Peyer's patch (tissue), 4 donors: ENCODE measurements at places on chromosomes 6 and 20. TPM values are rescaled to one million over a fixed set of nuclear protein-coding genes. Genes with fewer than 3 reads are reported as not detected.

GRCh38 chr6:73062837-73063236 lies 162.5 kb downstream of the KHDC1L start:
- DNase-seq, result no peak

- no peak for DNase-seq
Observed at GRCh38 chr6:52115891-52116604, 28.6 kb upstream of the PKHD1 start.

DNA sequence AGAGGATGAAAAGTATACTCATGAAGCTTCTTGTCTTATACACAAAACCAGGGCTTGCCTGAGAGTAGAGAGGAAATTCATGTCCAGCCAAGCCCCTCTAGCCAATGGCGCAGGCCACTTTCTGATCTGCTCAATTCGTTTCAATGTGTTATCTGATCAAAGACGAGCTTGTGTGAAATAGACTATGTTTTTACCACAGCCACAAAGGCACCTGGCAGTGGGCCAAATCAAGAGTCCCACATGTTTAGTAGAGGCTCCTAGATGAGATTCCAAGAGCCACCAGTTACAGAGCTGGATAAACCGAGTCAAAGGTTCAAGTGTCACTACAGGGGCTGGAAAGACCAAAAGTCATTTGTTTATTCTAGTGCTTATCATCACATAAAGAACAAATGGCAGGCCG lies 34.9 kb downstream of the GPLD1 start:
- no peak for DNase-seq

DNA sequence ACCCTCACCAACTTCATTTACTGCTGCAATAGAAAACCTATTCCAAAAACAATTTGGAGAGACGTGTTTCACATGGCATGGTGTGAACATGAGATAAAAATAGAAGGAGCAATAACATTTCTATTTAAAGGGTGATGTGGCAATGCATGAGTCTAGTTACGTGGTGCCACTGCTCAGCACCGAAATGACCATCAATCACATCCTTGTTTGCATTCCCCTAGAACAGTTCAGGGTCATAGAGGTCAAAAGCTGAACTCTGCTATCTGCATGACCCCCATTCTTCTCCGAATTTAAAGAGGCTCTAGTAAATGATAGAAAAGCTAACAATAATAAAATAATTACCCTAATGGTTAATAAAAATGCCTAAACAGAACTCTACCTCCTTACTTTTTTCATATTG lies 29.5 kb downstream of the ROS1 start:
- DNase-seq, result no peak

GRCh38 chr20:63219866-63220521 lies 4.1 kb upstream of the YTHDF1 start:
- no peak for DNase-seq

DNA sequence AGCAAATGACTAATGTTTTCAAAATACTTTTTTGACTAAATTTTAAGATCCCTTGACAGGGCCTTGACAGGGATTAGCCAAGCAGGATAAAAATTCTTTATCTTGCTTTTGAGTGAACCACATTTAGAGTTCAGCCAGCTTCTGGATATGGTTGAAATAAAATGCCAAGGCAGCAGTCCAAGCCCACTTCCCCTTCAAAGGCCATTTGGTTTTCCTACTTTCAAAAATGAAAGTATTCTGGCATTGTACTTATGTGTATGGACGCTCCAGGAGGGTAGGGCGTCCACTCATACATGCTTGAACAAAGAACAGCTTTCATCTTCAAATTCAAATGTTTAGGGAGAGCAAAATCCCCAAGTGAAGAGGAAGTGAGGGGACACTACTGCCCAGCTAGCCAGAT lies 82.3 kb upstream of the BCLAF1 start:
- no peak for DNase-seq

DNA sequence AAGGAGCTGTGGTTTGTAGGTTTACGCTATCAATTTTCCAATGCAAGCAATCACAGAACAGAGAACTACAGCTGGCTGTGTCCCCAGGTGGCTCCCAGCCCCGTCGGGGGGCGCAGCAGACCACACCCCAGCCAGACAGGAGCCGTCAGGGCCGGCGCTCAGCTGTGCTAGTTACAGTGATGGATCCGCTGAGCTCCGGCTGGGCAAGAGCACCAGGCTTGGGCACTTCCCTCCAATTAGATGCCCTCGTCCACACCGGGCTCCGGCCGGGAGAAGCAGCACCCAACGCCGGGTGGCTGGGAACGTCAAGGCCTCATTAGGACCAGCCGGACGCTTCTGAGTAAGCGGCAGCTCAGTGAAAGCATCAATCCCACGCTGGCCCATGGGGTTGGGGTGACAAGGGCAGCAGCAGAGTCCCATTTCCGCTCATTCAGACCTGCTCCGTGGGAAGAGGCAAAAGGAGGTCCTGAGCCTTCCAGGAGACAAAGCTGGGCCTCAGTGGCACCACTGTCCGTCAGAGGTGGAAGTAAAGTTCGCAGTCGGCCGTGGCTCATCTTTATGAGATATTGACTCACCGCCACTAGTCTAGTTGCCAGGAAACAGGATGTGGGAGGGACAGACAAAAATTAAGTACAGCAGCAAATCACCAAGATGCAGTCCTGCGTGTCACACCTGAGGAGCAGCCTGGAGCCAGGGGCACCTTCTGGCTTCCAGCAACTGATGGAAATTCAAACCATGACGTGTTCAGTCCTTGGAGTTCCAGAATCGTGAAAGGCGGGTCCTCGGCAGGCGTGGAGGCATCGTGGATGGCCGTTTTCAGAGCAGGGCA lies 164.1 kb downstream of the TAF4 start:
- no peak for DNase-seq

- DNase-seq, result no peak
Observed at GRCh38 chr20:16694161-16694560, 35.7 kb upstream of the SNRPB2 start.

- no peak for DNase-seq
Observed at GRCh38 chr20:8602389-8603116, 466.3 kb upstream of the PLCB4 start.

- peak; percentile 57 for DNase-seq
Observed at GRCh38 chr6:87078983-87079616, 15.8 kb downstream of the CGA start.

The NRN1 gene
- 2.8 TPM for total RNA-seq

The HCRTR2 gene
- not detected for total RNA-seq

The ARID1B gene
- 174 TPM for total RNA-seq

The GFOD1 gene
- total RNA-seq, result 15.1 TPM

The THBD gene
- 7.9 TPM for total RNA-seq

The AAR2 gene
- 30.0 TPM for total RNA-seq

The MAS1L gene
- total RNA-seq, result not detected

The HLA-DPA1 gene
- 70.1 TPM for total RNA-seq
